NCI-H1930 (cell line): ENCODE measurements at places on chromosomes 13 and 19.

- no peak for DNase-seq
These were observed 11.1 kb downstream of the ZC3H13 start for GRCh38 chr13:46041419-46041839.

- DNase-seq: no peak
These were observed 5.4 kb upstream of the GAS6 start for GRCh38 chr13:113869263-113869662.

DNA sequence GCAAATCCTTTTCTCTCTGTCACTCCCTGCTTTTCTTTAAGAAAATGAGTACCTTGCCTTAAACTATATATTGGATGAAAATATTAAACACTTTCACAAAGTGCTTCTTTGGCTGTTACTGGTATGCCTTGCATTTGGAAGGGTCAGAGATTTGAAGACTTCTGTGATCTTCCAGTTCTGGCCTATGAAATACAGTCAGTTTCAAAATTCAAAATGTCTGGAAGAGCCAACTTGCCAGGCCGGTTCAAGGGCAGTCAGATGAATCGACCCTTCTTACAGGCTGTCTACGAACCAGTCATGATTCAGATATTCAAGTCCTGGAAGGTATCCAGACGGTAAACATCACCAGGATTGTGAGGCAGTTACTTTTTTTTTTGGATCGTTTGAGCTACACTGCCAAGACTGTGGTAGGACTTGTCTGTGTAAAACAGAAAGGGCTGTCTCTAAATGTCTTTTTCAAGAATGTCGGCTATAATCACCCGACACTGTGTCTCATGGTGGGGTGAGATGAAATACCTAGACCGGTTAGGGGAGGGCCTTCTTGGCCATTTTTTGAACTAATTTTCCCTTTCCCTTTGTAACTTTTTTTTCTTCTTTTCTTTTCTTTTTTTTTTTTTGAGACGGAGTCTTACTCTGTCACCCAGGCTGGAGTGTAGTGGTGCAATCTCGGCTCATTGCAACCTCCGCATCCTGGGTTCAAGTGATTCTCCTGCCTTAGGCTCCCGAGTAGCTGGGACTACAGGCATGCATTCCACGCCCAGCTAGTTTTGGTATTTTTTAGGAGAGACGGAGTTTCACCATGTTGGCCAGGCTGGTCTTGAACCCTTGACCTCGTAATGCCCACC is 11.2 kb downstream of the ACTN4 start:
- DNase-seq: no peak

GRCh38 chr13:27487776-27488175 is 37.4 kb upstream of the MTIF3 start:
- DNase-seq: no peak

DNA sequence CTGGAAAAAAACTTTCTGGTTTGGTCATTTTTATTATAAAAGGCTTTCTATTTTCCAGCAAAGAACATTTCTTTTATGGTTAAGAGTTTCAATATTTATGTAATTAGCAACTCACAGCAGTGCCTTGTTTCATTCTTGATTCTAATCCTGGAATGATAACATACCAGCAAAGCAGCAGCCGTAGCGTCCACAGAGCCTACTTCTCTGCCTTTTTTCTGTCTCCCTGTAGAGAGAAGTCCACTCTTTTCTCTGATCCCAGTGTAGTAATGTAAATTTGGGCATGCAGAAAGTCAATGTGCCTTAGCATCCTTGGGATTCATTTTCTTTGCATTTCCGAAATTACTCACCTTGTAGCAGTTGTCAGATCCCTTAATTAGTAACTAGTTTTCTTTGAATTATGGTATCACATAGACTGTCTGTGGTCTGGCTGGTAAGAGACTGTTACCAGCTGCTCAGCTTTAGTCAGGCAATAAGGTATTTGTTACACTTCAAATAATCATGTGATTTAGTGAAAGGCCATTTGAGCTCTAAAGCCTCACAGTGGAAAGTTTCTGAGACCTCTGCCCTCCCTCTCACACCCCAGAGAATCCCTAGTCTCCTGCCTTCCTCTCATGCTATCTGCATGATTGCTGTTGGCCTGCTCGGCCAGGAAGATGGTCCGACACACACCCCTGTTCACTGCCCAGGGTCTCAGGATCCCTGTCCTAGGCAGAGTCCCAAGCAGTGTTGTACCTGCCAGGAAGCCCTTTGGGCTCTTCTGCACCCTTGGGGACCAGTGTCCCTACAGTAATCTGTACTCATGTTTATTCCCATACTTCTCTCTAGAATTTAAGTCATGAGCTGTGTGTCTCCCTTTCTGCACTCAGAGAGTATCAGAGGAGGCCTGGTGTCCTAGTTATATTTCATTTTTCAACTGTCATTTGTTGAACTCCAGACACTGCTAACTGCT is 86.3 kb downstream of the LRCH1 start:
- no peak for DNase-seq

DNA sequence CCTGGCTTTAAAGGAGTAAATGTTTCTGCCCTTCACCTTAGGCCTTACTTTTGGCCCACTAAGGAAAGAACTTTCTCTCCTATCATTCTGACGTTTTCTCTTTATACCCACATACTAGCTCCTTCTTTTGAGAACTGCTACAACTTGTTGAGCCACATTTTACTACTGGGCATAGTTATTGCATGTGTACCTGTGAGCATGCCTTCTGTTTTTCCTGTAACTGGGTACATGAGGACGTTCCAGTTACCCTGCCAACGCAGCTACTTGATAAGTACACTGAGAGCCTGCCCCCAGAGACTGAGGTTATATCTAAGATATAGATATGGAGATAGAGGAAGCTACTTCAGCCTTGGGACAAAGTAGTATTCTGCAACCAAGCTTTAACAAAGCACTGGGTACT is 3.5 kb downstream of the CCDC169 start:
- DNase-seq: no peak
